ENCODE measurements at places on chromosomes 13 and 19.

DNA sequence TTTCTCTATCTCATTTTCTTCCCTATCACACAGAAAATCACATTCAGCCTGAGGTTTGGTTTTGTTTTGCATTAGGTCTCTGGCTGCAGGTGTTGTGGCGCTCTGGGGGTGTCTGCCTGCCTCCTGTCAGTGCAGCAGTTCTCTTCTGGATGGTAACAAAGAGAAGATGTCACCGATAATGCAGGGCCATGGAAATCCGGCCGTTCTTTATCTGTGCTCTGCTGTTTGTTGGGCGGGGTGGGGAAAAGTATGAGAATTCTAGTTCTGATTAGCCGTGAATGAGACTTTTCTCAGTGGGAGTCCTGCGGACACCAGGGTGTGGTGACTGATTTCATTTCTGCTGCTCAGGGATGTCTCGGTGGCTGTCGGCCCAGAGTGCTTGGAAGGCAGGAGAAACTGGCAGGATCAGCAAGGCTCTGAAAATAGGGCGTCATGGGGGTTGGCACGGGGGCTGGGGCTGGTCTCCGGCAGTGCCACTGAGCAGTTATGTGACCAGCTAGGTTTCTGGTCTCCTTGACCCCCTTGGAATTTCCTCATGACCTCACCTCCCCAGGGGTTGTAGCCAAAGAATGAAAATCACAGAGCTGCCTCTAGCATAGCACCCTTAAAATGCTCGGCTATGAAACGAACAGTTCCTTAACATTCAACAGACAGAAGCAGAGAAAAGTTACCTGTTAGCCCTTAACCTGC lies 5.0 kb downstream of the RNF113B start:
- no peak for DNase-seq

DNA sequence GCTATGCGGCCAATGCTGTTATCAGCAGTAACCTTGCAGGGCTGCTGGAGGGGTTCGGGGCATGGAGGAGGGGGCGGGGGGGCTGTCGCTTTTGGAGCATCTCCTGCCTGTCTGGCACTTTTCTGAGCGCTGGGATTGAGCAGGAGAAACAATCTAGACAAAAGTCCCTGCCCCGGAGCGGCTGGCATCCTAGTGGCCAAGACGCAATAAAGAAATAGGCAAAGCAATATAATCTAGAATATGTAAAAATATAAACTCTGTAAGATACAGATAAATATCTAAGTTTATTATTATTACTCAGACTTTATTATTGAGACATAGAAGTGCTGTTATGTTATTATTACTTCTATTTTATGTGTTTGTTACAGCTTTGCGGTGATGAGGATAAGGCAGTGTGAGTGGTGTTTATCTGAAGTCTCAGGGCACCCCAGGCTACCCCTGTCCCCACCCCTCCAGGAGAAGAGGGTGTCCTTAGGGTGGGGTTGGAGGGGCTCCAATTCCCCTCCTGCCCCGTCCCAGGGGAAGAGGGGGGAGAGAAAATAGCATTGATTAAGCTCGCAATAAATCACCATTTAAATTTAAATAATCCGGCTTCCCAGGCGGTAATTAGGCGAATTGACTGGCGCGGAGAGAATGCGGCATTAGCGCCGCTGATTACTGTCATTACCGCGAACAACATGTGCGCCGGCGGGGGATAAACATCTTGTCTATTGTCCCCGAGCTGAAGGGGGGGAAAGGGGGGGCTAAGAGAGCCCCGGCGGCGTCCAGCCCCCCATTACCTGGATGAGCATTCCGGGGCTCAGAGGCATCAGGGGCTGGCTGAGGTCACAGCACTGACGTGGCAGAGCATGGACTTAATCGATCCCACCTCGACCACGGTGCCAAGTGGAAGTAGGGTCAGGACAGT lies 3.2 kb downstream of the NPAS1 start:
- no peak for DNase-seq

GRCh38 chr19:10193790-10194499 lies 808 bp downstream of the DNMT1 start:
- no peak for DNase-seq

DNA sequence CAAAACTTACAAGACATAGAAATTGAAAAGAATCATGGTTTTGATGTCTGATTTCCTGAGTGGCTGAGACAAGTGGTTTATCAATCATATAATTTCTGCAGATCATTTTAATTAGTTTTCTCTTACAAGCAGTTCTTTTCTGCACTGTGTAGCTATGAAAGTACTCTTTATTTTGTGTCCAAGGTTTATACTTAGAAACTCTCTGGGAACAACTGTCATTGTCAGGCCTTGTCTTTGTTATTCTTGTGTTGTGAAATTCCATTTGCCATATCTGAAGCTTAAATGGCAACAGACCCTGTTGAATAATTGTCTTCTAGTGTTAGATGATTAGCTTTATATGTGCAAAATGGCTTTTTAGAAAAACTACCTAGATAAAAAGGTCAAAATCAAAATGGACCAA lies 312.1 kb downstream of the FGF14 start:
- DNase-seq, result no peak

DNA sequence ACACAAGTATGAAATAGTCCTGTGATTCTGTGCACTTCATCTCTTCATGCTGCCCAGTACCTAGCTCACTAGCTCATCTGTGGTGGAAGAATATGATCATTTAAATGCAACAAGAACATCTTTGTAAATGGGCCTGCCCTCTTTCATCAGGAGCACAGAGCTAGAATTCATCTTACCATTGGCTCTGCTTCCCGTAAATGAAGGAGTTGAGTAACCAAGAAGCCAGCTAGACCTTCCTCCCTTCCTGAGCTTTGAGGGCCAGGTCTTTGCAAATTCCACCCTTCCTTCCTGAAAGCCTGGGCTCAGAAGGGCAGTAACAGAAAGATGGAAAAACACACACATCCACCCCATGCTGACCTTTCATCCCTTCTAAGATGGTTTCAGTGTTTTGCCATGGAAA lies 82.0 kb downstream of the FRY start:
- DNase-seq, result no peak

DNA sequence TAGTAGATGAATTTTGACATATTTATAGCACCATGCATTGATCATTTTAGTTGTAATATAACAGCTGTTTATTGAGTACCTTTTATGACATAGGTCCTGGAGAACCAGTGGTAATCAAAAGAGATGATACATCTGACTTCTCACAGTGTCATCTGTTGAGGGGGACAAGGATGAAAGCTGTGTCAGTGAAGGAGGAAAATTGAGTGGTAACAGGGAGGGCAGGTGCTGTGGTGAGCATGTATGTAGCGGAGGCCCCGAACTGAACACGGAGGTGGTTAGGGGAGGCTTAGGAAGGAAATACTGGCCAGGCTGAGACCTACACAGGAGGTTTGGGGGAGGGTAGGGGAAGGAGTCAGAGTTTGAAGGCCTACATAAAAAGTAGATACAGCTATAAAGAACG lies 199.7 kb downstream of the GGACT start:
- DNase-seq, result no peak

- DNase-seq, result no peak
Measured at GRCh38 chr19:44142059-44142433, 692 bp downstream of the ZNF234 start.
